Activated naive CD4-positive, alpha-beta T cell treated with anti-CD3 and anti-CD28 coated beads, Interleukin-2, amount 50 U/mL, for 16 hours (primary cell): ENCODE measurements at places on chromosomes 5 and 9.

- no peak for DNase-seq
These were observed 116.4 kb downstream of the BAAT start for GRCh38 chr9:101268426-101268825.

DNA sequence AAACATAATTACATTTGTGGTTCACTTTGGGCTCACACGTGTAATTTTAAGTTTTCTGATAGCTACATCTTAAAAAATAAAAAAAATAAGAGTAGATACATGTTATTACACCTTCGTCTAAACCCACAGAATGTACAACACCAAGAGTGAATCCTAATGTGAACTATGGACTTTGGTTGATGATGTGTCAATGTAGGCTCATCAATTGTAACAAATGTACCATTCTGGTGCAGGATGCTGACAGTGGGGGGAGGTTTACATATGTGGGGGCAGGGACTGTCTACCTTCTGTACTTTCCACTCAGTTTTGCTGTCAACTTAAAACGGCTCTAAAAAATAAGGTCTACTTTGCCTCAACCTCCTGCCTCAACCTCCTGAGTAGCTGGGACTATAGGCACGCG, 2.5 kb upstream of the RECK start:
- no peak for DNase-seq

DNA sequence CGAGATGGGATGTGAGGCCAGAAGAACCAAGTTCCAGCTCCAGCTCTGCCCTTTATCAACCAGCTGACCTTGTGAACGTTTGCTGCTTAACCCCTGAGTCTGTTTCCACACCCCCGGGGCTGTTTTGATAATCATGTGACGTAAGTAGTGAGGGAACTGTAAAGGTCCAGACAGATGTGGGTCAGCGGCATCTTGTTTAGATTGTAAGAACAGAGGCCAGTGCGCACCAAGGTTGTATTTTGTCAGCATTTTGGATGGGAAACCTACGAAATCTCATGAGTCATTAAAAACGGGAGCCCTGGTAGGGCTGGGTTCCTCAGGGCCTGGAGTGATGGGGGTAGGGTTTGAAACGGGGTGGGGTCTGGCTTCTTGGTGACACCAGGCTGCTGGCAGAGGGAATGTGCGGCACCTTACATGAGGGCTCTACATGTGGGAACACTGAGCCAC, 13.8 kb upstream of the COL15A1 start:
- no peak for DNase-seq

- DNase-seq: no peak
These were observed 28.9 kb downstream of the GABRG2 start for GRCh38 chr5:162096448-162096847.

GRCh38 chr5:165410476-165410875, 1905.1 kb downstream of the MAT2B start:
- DNase-seq: no peak

- DNase-seq: no peak
These were observed 96.7 kb upstream of the SMIM23 start for GRCh38 chr5:171688696-171689495.

DNA sequence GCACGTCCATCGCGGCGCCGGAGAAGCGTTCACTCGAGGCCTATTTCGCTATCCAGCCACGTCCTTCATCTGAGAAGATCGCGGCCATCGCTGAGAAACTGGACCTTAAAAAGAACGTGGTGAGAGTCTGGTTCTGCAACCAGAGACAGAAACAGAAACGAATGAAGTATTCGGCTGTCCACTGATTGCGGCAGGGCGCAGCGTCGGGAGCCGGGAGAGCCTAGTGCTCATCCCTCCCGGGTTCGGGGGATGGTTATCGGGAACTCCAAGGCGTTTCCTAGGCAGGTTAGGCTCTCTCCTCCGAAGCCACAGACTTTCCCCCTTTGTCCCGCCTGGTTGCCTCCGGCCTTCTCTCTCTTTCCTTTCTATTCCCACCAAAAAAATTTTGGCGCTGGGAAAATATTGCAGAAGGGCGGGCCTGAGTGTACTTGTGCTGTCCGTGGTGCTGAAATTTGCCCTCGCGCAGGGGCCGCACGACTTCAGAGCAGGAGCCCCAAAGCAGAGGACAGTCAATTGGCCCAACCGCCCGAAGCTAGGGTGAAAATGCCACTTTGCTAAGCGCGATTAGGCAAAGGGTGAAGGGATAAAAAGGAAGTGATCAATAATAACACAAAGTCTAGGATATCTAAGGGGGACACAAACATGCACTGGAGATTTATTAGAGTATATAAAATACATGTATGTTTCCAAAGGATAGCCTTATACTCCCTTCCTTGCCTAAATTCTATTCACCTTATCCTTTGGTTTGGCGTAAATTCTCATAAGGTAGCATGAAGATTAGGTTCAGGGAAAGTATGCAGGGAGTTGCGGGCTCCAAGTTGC, 1.8 kb downstream of the POU4F3 start:
- DNase-seq: no peak

DNA sequence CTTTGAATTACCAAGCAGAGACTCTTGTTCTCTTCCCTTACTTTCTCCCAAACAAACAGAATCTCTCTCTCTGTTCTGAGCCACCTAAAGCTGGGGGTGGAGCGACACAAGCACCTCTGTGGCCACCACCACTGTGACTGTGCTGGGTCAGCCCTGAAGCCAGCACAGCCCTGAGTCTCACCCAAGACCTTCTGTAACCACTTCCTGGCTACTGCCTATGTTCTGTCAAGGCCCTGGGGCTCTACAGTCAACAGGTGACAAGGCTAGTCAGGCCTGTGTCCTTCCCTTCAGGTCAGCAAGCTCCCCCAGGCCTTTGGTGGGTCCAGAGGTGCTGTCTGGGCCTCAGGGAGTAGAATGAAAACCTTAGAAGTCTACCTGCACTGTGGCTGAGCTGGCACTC, 26.1 kb upstream of the SLC28A3 start:
- DNase-seq: no peak

- no peak for DNase-seq
These were observed 398.5 kb upstream of the RPS23 start for GRCh38 chr5:82676661-82677060.

GRCh38 chr9:112925058-112925641, 34.5 kb upstream of the SLC46A2 start:
- no peak for DNase-seq

DNA sequence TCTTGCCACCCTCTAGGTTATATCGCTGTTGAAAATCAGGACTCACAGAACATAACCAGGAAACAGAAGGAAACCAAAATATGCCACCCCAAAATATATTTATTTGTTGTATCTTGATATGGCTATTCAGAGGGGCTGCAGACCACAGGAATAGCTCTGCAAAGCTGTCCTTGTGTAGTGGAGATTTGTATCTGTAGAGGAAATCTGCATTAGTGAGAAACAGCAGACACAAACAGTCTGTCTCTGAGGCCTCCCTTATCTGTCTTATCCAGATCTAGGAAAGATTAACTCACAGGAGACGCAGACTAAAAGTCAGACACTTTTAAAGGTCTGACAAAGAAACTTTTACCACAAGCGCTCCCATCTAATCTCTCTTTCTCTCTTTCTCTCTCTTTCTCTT, 54.1 kb upstream of the CEMIP2 start:
- no peak for DNase-seq

GRCh38 chr5:171314728-171315385, 5.8 kb downstream of the TLX3 start:
- no peak for DNase-seq

DNA sequence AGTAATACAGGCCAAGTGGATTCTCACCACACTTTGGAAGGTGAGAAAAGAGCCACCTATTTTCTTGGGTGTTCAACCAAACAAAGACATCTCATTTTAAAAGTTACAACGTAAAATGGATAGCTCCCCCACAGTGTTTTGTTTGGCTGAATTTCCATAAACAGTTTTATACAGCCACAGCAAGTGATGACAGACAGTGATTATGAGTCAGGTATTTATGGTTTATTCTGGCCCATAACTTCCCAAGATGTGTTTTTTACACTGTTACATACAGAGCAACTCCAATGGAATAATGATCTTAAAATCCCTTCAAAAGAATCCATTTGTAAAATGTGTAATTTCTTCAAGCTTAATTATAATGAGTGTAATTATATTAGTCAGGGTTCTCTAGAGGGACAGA, 421.3 kb downstream of the TLE1 start:
- no peak for DNase-seq

- peak; percentile 7 for DNase-seq
These were observed 557 bp upstream of the IL3 start for GRCh38 chr5:132059696-132060500.

- no peak for DNase-seq
These were observed 1075.0 kb downstream of the CDH9 start for GRCh38 chr5:25963251-25964008.

GRCh38 chr9:136342181-136343120, 15.1 kb downstream of the GPSM1 start:
- DNase-seq: peak; percentile 52

DNA sequence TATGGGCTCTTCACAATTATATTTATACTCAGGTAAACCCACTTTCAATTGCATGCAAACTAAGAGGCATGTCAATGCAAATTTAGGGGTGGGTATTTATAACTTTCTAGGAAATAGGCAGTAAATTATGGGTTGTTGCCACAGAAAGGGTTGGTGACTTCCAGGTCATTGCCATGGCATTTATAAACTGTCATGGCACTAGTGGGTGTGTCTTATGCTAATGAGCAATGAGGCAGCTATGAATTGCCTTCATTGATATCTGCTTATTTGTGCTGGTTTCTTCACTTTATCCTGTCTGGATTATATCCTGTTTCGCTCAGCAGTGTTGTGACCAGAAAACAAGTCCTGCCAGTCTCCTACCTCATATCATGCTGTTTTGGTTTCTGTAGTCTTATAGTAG, 597.3 kb upstream of the DAB2 start:
- DNase-seq: no peak

GRCh38 chr5:154485096-154485491, 7.1 kb upstream of the HAND1 start:
- no peak for DNase-seq

DNA sequence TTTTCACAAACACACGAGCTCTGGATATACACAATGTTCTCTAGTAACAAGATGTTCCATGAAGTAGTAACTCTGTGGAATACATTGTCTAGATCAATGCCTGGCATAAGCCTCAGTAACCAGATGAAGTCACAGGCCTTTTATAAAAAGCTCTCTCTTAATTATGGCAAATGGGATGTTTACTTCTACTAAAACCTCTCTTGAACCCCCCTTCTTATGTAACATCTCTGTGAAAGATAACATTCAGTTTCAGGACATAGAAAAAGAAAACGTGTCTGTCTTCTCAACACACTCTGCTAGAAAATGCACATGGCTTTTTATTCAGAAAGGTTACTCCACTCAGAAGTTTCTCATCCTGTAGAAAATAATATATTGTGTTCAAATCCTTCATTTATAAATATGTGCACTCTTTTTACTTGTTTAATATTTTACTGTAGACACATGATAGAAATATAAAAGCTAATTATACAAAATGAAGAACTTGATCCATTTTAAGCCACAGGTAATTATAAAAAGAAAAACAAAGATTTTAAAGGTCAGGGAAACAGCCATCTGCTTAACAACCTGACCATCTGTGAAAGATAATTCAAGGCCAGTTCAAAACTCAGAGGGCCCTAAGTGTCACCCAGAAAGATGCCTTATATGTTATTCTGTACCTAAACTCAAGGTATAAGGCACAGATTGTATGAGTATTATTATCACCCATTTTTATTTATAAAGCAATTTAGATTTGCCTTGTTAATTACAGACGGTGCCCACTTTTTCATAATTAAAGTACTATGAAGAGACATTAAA, 812.0 kb downstream of the CDH18 start:
- no peak for DNase-seq

- no peak for DNase-seq
These were observed 30.4 kb downstream of the C9orf57 start for GRCh38 chr9:72029986-72030385.

GRCh38 chr5:116135344-116135743, 50.5 kb downstream of the COMMD10 start:
- no peak for DNase-seq

GRCh38 chr9:95268681-95269080, 48.8 kb downstream of the FANCC start:
- no peak for DNase-seq

DNA sequence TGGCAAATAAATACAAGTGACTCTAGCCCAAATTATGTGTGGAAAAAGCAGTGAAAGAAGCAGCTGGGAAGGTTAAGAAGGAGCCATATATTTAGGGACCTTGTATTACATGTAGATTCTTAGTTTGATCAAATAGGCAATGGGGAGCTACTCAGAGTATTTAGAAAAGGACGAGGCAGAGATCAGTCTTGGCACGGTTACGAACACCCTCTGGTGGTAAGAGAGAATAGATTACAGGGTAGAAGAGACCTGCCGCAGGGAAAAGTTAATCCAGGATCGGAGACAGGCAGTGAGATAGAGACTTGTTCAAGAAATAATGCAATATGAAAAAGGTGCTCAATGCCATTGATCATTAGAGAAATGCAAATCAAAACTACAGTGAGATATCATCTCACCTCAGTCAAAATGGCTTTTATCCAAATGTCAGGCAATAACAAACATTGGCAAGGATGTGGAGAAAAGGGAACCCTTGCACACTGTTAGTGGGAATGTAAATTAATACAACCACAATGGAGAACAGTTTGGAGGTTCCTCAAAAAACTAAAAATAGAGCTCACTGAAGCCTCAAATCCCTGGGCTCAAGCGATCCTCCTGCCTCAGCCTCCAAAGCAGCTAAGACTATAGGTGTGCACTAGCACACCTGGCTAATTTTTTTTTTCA, 12.0 kb downstream of the INIP start:
- no peak for DNase-seq

- no peak for DNase-seq
These were observed 74.8 kb downstream of the SLF1 start for GRCh38 chr5:94693043-94693822.

DNA sequence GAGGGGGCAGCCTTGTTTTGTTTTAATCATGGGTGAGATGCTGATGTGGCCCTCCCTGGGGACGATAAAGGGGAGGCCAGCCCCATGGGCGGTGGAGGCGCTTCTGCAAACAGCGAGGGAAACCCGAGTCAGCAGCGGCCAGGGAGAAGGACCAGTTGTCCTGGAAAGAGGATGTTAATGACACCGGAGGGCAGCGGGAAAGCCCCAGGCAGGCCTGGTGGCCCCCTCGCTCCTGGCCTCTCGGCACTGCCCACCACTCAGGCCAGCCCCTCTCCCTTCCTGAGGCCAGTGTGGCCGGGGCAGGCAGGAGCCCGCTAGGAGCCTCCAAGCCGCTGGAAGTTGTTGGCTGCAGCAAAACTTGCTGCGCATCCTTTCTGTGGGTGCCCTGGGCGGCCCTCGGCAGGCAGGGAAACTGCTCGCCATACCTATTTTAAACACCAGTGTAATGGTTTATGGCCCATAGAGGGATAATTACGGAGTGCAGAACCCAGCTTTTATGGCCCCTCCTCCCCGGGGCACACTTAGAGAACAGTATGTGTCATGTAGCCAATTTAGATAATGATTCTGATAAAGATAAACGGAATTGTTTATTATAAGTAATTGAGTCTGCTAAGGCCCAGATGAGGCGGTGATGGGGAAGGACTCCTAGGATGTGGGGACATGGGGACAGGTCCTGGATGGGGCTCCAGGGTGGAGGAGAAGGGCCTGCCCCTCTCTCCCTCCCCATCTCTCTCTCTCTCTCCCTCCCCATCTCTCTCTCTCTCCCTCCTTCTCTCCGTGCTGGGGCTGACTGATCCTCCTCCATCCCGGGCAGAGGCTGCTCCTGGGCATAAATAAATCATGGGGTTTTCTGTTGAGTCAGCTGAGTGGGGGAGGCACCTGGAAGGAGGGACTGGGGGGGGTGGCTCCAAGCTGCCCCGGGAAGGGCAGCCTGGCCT, 36.9 kb downstream of the LMX1B start:
- no peak for DNase-seq

- DNase-seq: no peak
These were observed 318.1 kb downstream of the PIK3R1 start for GRCh38 chr5:68533571-68534084.
